ENCODE measurements at places on chromosomes 12 and 14. TPM values are rescaled to one million over a fixed set of nuclear protein-coding genes. Genes with fewer than 3 reads are reported as not detected.

The HOXC10 gene
- total RNA-seq, result not detected

The GPR84 gene
- total RNA-seq, result not detected

The GNG2 gene
- total RNA-seq, result 10.0 TPM

- DNase-seq, result peak; percentile 83
Observed at GRCh38 chr14:32252030-32252670, 49.1 kb upstream of the RNU6-8 start.

DNA sequence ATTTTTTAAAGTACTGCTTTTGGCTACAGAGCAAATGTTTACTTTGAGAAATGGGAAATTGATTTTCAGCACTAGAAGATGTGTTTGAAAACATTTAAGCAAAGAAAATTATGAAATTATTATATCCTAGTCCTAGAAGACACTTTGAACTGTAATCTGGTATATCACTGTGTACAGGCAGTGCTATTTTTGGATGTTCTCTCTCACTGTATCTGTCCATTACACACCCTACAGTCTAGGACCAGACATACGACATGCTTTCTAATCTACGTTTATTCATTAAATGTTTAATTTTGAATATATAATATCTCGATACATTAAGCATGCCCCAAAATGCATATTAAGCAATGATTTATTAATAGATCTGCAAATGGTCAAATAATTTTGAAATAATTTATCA lies 82.5 kb downstream of the ST8SIA1 start:
- no peak for DNase-seq

DNA sequence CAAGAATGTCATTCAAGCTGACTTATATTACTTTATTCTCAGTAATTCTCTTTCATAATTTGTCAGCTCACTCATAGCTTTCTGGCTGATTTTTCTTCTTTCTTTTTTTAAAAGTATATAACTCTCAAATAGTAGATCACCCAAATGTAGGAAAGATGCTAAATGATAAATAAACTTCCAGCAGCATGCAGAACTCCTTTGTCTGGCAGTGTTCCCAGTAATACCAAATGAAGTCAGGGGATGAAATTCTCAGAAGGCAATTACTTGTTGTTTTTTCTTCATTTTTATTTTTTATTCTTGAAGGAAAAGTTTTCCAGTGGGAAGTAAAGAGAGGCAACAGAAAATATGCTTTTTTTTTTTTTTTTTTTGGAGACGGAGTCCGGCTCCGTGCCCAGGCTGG lies 133.3 kb upstream of the SLCO1C1 start:
- peak; percentile 18 for DNase-seq
